ENCODE measurements at places on chromosomes 7 and 10.

DNA sequence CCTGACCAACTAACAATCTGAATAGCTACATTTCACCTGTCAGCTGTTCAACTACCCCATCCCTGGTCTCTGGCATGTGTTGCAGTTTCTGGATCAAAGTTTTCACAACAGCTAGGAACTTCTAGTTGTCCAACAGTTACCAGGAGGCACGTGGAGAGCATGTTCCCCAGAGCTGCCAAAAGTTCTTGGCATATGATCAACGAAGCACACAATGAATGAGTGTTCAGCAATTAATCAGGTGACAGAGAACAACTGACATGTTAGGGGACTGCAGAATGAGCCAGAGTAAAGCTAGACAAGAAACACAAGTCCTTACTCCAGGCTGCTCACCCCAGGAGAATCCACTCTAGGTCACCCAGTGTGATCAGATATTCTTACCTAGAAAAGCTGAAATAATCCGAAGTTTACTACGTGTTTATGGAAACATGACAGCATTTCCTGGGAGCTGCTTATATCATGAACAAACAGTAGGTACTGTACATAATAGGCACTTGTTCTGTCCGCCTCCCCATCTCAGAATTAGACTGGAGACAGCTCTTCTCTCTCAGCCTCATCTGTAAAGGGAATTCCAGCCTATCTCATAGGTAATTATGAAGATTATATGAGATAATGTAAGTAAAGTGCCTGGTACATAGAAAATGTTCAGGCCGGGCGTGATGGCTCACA is 50.6 kb downstream of the ZNF438 start:
- DNase-seq = no peak

GRCh38 chr7:94940241-94940640 is 32.8 kb downstream of the PPP1R9A start:
- no peak for DNase-seq

DNA sequence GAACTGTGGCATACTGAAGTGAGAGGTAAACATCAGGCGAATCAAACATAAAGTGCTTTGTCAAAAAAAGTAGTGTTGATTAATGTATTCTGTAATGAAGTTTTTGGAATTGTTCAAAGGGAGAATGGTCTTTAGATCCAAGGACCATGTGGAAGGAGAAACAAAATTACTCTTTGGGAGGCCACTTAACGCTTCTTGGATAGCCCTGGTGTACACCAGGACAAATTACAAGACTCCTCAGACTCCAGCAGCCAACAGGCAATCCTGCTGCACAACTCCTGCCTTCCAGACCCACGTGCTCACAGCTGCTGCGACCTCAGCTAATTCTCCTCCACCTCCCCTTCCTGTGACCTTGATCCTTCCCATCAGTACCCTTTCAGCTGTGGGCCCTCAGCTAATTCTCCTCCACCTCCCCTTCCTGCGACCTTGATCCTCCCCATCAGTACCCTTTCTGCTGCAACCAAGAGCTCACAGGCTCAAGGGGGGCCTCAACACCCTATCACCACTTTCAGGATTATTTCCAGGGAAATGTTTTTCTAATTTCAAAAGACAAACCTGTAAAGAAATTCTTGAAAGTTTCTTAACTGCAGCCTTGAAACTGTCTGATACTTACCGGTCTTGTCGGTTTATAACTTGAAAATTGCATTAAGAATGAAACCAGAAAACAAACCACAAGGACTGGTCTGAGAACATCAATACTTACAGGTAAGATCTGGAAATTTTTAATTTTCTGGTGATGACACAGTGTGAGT is 29.7 kb upstream of the DDC start:
- peak; percentile 26 for DNase-seq

DNA sequence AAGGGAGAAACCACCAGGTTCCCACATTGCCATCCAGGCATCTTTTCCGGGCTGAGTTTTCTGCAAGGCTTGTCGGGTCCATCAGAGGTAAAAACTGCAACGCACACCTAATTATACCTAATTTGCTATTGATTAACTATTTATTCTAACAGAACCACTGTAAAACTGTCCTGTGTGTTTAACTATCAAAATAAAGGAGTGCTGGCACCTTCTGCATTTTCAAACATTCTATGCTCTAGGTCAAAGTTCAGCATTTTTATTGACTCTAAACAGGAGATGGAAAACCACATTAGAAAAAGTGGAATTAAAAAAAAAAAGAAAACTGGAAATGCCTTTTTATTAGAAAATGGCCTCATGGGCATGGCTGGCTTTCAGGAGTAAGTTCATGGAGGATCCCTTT is 82.0 kb downstream of the ADARB2 start:
- no peak for DNase-seq

DNA sequence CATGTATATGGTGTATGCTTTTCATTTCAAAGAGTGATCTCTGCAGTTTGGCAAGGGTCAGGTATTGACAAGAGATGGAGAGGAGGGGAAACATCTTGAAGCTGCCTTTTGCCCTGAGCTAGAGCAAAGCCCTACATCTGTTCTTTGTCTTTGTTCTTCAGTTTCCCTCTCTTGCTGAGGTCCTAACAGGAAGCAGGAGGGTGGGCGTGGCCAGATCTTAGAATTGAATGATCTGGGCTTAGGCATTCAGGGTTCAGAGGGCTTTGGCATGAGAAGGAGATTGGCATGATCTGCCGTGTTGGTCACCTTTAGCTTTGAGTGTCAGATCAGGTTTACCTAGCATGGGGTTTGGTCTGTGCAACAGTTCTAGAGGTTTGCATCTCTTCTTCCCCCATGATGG is 41.3 kb downstream of the LRMDA start:
- no peak for DNase-seq

GRCh38 chr10:114140036-114140435 is 34.0 kb downstream of the CCDC186 start:
- DNase-seq = no peak

- DNase-seq = no peak
Observed at GRCh38 chr7:757741-758163, 30.7 kb upstream of the PRKAR1B start.

DNA sequence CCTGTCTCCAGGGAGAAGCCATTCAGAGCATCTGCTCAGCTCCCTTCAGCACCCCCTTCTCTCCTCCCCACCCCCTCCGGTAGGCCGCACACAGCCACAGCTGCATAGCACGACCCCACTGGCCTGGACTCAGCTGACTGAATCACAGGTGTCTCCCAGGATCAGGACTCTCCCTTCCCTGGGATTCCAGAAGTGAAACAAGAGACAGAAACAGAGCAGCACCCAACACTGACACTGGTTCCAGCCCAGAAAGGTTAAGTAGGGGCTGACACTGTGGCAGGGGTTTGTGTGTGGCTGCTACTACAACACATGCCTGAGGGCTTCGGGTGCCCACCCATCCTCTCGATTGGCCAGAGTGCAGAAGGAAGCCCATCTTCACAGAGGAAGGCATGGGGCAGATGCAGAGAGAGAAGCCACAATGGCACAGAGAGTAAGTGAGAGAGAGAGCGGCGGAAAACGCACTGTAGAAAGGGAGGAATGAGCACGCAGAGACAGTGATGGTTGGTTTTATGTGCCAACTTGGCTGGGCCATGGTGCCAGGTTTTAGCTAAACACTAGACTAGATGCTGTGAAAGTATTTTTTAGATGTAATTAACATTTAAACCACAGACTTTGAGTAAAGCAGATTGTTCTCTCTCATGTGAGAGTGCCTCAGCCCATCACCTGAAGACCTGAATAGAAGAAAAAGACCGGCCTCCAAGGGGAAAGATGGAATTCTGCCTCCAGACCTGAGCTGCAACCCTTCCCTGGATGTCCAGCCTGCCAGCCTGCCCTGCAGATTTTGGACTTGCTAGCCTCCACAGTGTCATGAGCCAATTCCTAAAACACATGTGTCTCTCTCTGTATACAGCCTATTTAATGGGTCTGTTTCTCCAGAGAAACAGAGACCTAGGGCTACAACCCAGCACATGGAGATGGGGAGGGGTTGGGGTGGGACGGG is 107.5 kb downstream of the GRB10 start:
- DNase-seq = no peak

GRCh38 chr10:1255118-1255517 is 198.9 kb downstream of the WDR37 start:
- DNase-seq = no peak

GRCh38 chr7:26629696-26630095 is 234.7 kb downstream of the SKAP2 start:
- DNase-seq = no peak

GRCh38 chr7:147756300-147756699 is 834.3 kb upstream of the C7orf33 start:
- no peak for DNase-seq

GRCh38 chr10:24703700-24704099 is 20.0 kb downstream of the ARHGAP21 start:
- no peak for DNase-seq

DNA sequence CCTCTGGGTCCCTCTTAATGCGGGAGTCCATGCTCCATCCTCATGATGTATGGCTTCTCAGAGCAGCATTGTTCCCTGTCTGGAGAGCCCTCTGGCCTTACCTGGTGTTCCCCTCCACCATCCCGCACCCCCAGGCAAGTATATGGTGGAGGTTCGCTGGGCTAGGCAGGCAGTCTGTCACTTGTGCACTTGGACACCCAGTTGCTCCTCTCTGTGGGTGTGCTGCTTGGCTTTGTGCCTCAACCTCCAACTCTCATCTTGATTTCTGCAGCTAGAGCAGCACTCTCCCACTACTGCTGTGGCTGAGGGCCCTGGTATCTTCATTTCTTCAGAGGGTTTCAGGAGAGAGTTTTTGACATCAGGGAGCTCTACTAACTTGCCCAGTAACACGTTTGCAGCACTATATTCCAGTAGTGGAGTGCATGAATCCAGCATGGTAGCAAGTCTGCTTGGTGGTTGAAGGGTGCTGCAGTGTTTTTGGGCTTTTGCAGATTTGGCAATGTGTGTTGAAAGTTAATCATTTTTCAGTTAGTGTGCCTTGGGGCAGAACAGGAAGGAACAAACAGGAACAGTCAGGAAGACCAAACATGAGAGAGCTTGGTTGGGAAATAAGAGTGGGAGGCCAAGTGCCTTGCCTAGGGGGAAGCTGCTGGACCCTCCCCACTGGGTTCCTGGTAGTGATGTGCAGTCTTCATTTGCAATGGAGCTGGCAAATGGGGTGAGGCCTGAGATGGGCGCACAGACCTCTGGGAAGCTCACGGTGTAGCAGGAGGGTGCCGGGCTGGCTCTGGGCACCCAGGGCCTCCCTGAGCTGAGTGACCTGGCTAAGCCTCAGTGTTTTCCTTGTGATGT is 37.4 kb downstream of the TSPAN14 start:
- no peak for DNase-seq

GRCh38 chr10:89204621-89205185 is 2.4 kb downstream of the CH25H start:
- no peak for DNase-seq

DNA sequence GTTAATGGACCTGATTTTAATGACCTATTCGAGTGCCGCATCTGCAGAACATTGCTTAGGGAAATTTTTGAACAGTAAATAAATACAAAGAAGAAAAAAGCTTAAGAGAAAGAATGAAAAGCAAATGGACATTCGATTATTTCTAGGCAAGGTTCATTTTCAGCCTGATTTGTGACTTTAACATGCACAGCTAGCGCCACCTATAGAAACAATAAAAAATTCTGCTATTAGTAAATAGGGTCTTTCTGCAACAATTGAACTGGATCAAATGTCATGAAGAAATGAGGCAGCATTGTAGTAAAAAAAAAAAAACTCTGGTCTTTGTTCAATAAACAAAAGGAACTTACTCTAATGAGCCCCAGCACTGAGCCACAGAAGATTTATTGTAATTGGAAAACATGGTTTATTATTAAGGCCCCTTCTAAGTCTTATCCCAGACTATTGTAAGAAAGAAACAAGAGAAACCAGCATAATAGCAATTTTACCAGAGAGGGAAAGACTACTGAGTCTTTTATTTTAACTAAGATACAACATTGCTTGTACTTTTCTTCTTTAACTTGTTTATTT is 41.4 kb upstream of the GHITM start:
- DNase-seq = no peak

GRCh38 chr10:127307338-127307737 is 110.9 kb upstream of the INSYN2A start:
- no peak for DNase-seq

DNA sequence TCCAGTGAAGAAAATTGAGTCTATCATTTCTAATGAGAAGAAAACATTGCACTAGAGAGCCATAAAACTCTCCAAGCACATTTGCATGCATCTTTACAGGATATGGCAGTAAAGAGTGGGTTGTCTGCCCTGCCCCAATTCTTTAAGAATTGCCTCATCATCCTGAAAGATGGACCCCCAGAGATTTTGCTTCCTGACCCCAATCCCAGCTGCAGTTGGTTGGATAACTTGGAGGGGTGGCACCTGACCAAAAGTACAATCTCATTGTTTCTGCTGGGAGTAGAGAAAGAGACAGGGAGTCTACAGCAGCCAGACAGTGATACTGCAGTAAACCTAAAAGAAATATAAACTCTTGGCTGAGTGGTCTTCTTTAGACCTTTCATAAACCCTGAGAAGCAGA is 49.1 kb upstream of the ADCY1 start:
- DNase-seq = no peak

DNA sequence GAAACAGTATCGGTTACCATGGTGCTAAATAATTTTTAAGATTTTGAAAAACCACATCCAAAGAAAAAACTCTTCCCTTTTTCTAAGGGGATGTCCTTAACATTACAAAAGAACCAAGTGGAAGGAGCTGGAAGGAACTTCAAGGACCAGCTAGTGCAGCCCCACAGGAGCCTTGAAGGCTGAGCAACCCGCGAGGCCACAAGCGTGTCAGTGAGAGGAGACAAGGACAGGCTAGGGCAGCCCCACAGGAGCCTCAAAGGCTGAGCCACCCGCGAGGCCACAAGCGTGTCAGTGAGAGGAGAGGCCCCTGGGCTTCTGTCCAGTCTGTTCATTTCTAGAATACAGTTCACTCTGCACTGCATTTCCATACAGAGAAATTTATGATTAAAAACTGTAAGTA is 80.1 kb upstream of the ATP6V0A4 start:
- no peak for DNase-seq

DNA sequence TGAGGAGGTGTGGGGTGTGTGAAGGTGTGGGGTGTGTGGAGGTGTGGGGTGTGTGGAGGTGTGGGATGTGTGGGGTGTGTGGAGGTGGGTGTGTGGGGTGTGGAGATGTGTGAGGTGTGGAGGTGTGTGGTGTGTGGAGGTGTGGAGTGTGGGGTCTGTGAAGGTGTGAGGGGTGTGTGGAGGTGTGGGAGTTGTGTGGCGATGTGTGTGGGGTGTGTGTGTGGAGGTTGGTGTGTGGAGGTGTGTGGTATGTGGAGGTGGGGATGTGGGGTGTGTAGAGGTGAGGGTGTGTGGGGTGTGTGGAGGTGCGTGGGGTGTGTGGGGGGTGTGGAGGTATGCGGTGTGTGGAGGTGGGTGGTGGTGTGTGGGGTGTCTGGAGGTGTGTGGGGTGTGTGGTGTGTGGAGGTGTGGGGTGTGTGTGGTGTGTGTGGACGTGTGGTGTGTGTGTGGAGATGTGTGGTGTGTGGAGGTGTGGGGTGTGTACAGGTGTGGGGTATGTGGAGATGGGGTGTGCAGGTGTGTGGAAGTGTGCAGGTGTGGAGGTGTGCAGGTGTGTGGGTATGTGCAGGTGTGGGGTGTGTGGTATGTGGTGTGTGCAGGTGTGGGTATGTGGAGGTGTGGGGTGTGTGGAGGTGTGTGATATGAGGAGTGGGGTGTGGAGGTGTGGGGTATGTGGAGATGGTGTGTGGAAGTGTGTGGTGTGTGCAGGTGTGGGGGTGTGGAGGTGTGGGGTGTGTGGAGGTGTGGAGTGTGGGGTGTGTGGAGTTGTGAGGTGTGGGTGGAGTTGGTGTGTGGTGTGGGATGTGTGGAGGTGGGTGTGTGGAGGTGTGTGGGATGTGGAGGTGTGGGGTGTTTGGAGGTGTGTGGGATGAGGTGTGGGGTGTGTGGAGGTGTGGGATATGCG is 34.5 kb downstream of the SPDYE17 start:
- no peak for DNase-seq

GRCh38 chr7:131673576-131673975 is 117.1 kb upstream of the PODXL start:
- no peak for DNase-seq

Measured in activated T-cell treated with anti-CD3 and anti-CD28 coated beads, Interleukin-2, amount 50 U/mL, for 48 hours (primary cell).